Lower lobe of right lung (tissue), 2 donors: ENCODE measurements at places on chromosomes 1 and 21.

DNA sequence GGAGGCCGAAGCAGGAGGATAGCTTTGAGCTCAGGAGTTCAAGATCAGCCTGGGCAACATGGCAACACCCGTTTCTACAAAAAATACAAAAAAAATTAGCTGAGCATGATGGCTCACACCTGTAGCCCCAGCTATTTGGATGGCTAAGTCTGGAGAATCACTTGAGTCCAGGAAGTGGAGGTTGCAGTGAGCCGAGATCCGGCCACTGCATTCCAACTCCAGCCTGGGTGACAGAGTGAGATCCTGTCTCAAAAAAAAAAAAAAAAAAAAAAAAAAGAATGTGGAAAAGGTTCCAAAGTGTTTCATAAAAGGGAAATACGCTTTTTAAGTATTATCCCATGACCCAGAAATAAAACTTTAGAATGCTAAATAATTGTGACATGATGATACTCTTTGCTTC is 8.0 kb downstream of the S1PR1 start:
- H3K36me3 ChIP-seq, result peaks cover 4% of the 10 kb centered on the region
- no peaks in the 10 kb centered on the region for H3K27me3 ChIP-seq
- H3K4me1 ChIP-seq, result no peaks in the 10 kb centered on the region
- no peak overlapping the region for H3K27ac ChIP-seq

- no peaks in the 10 kb centered on the region for H3K27me3 ChIP-seq
- no peaks in the 10 kb centered on the region for H3K4me1 ChIP-seq
- no peak overlapping the region for H3K27ac ChIP-seq
- H3K36me3 ChIP-seq, result peaks cover 44% of the 10 kb centered on the region
Observed at GRCh38 chr1:23854568-23854967, 13.5 kb downstream of the FUCA1 start.

DNA sequence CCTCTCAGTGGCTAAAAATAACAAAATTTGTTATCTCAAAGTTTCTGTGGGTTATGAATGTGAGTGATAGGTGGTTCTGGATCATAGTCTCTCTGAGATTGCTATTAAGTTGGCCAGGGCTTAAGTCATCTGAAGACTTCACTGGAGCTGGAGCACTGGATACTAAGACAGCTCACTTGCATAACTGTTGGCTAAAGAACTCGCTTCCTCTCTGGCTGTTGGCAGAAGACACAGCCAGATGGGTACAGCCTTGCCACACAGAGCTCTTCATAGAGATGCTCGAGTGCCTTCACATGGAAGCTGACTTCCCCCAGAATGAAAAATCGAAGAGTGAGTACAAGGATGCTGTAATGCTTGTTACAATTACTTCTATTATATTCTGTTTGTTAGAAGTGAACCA is 333.8 kb downstream of the ZP4 start:
- H3K4me3 ChIP-seq, result no peak overlapping the region
- DNase-seq, result no peak
- no peaks in the 10 kb centered on the region for H3K27me3 ChIP-seq
- H3K4me1 ChIP-seq, result no peaks in the 10 kb centered on the region

DNA sequence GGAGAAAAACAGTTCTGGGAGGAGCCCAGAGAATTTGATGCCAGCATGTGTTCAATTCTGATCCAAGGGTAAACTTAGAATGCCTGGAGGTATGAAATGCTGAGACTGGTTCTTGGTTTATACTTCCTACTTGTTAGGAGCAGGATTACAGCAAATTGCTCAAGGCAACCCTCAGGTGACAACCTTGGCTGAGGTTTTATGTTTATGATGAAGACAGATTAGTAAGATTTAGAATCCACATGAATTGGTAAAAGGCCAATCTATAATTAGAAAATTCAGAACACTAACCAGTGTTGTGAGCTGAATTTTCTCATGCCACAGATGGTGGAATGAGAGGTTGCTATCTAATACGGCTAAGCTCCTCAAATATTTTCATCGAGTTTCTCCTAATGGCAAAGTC is 235.3 kb upstream of the NRIP1 start:
- DNase-seq, result no peak
- no peak overlapping the region for H3K4me3 ChIP-seq
- no peaks in the 10 kb centered on the region for H3K36me3 ChIP-seq
- no peak overlapping the region for H3K27ac ChIP-seq

DNA sequence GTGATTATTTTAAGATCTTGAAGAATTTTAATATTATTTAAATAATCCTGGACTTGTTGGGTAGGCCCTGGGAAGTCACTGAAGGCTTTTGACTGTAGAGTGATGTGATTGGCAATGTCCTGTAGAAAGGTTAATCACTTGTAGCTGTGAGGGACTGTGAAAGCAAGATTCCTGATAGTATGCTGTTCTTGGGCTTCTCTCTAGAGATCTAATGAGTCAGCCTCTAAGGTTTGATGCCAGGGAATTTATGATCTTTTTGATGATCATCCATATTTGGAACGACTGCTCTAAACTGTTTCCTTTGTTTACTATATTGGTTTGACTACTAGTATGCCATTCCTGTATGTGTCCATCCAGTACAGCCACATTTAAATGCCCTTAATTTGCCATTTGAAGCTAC is 56.5 kb downstream of the CAMSAP2 start:
- no peaks in the 10 kb centered on the region for H3K36me3 ChIP-seq
- no peak overlapping the region for H3K4me3 ChIP-seq
- no peak overlapping the region for H3K27ac ChIP-seq

GRCh38 chr1:216223486-216223885 is 199.8 kb downstream of the USH2A start:
- no peaks in the 10 kb centered on the region for H3K4me1 ChIP-seq
- no peak overlapping the region for H3K27ac ChIP-seq
- no peaks in the 10 kb centered on the region for H3K27me3 ChIP-seq
- H3K4me3 ChIP-seq, result no peak overlapping the region
- no peak for DNase-seq

GRCh38 chr1:54944610-54945392 is 35.6 kb upstream of the TMEM61 start:
- H3K36me3 ChIP-seq, result no peaks in the 10 kb centered on the region
- no peaks in the 10 kb centered on the region for H3K27me3 ChIP-seq
- H3K4me1 ChIP-seq, result no peaks in the 10 kb centered on the region
- DNase-seq, result peak; percentile 76

- H3K36me3 ChIP-seq, result no peaks in the 10 kb centered on the region
- no peak overlapping the region for H3K4me3 ChIP-seq
- no peak for DNase-seq
- H3K4me1 ChIP-seq, result no peaks in the 10 kb centered on the region
- H3K27ac ChIP-seq, result no peak overlapping the region
Observed at GRCh38 chr21:22900490-22900889, 1902.3 kb downstream of the NCAM2 start.

GRCh38 chr1:37354876-37355650 is 119.3 kb upstream of the ZC3H12A start:
- no peaks in the 10 kb centered on the region for H3K36me3 ChIP-seq
- no peaks in the 10 kb centered on the region for H3K4me1 ChIP-seq
- H3K4me3 ChIP-seq, result no peak overlapping the region
- peaks cover 28% of the 10 kb centered on the region for H3K27me3 ChIP-seq
- no peak for DNase-seq

DNA sequence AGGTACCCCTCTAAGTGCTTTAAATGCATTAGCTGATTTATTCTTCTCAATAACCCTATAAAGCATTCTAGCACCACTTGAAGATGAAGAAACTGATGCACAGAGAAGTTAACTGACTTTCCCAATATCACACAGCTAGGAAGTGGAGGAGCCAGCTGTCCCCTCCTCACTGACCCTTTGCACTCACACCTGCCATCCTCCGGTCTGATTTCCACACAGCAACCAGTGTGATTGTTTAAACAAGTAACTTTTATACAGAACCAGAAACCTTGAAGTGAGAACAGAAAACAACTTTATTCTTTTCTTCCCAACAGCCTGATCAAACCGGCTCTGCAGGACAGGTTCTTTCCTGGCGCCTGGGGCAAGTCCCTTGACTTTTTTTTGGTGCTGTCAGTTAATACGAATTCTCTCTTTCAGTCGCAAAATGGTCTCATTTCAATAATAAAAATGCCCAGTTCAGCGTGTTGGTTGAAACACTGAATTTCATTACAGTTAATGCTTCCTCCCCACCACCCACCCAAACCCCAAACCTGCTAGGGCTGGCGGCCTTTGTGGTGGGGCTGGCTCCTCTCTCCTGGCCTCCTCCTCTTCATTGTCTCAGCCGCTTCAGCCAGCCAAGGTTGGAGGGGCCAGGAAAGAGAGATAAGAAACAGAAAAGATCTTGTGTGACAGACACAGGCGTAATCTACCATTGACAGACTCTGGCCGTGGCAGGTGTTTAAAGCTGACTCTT is 26.4 kb upstream of the EEIG2 start:
- no peak overlapping the region for H3K4me3 ChIP-seq
- H3K27ac ChIP-seq, result no peak overlapping the region
- peaks cover 7% of the 10 kb centered on the region for H3K4me1 ChIP-seq
- peak; percentile 46 for DNase-seq

DNA sequence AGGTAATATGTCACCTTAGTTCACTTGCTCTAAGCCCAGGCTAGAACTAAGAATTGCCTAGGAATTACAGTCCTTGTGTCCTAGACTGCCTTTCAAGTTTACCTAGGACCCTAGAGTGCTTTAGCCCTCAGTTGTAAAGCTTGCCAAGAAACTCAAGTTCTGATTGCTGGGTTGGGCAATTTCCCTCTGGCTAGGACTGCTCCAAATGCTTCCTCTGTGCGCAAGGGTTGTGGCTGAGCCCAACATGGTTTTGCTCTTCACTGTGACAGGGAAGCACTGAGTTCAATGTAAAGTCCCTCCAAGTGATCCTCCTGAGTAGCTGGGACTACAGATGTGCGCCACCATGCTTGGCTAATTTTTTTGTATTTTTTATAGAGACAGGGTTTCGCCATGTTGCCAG is 102.3 kb upstream of the NEK7 start:
- H3K4me3 ChIP-seq, result no peak overlapping the region
- no peak for DNase-seq
- no peaks in the 10 kb centered on the region for H3K4me1 ChIP-seq
- no peak overlapping the region for H3K27ac ChIP-seq
- no peaks in the 10 kb centered on the region for H3K36me3 ChIP-seq

DNA sequence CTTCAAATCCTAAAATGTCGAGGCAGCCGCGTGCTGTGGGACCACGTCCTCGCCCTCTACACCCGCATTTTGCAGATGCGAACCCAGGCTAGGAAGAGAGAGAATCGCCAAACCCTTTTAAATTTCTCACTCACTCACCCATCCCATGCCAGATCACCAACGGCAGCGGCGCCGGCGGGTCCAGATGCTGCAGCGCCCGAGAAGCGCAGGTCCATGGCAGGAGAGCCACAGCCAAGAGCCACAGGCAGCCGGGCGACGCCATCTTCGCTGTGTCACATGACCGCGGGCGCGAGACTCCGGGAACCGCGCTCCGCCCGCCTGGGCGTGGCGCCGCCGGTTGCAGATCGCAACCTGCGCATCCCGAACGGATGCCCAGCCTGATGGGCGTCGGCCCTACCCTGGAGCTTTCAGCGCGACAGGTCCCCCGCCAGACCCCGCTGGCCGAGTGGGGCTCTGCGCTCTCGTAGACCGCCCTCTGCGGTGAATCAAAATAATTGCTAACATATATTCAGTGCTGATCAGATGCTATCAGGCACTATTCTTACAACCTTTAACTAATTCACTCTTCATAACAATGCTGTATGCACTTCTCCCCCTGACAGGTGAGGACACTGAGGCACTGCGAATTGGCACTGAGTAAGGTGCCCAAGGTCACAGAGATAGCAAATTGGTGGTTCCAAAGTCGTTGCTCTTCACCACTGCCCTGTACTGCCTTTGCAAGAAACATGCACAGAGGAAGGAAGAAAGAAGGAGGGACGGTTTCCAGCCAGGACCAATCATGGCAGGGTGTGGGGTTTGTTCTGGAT is at the start of gene PPT1:
Gene PPT1, minus strand, starts transcription at position 276 of the 806 bp plus-strand sequence. Its CDS starts 14 bp downstream, at position 262.
- peak within 1 kb of the TSS; percentile 81 for H3K27ac ChIP-seq
- H3K36me3 ChIP-seq, result peaks cover 8% of the 10 kb centered on the region
- peak; percentile 90 for DNase-seq
- peak within 1 kb of the TSS; percentile 87 for H3K4me3 ChIP-seq
- H3K27me3 ChIP-seq, result no peaks in the 10 kb centered on the region

DNA sequence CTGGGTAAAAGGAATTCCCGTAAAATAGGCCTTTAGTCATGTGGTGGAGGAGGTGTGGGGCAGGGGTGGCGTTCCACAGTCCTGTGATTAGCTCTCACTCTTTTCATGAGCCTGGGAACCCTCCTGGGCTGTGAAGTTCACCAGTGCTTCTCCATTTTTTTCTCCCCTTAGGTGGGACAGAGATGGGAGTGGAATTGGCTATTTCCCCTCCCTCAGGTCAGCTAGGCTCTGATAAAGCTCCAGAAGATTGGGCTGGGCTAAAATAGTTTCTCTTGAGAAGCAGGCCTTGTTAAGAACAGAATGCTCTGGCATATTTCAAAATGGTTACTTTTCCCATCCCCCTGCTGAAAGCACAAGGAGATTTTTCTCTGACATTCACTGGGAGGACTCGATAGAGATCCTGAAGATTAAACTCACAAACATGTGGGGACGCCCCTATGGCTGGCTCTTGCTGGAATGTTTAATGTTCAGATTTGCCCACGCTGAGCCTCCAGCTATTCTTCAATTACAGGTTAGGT is 33.4 kb upstream of the SLC2A1 start:
- H3K27me3 ChIP-seq, result no peaks in the 10 kb centered on the region
- no peaks in the 10 kb centered on the region for H3K4me1 ChIP-seq
- no peak overlapping the region for H3K27ac ChIP-seq
- no peak for DNase-seq

GRCh38 chr1:164786980-164787833 is 228.2 kb downstream of the PBX1 start:
- peak; percentile 77 for DNase-seq
- no peak overlapping the region for H3K4me3 ChIP-seq
- no peaks in the 10 kb centered on the region for H3K27me3 ChIP-seq

DNA sequence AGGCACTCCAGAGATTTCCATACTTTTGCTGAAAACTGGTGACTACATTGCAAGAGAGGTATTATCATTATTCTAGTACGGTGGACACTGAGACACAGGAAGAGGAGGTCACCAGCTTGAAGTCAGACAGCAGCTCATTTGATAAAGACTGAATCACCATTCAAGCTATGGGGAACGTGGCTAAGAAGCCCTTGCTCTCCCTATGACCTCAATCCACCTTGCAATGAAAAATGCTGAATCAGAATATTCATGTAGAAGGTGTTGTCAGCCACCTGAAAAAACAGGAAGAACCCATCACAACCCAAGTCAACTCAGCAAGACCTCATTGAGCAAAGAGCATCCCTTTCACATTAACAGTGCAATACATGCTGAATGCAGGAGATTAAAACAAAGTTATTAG is 59.0 kb upstream of the FGGY start:
- H3K27me3 ChIP-seq, result no peaks in the 10 kb centered on the region
- no peak for DNase-seq
- H3K27ac ChIP-seq, result no peak overlapping the region
- H3K36me3 ChIP-seq, result no peaks in the 10 kb centered on the region
- no peak overlapping the region for H3K4me3 ChIP-seq
- no peaks in the 10 kb centered on the region for H3K4me1 ChIP-seq

GRCh38 chr1:242873661-242874060 is 349.2 kb upstream of the PLD5 start:
- no peaks in the 10 kb centered on the region for H3K27me3 ChIP-seq
- no peaks in the 10 kb centered on the region for H3K36me3 ChIP-seq
- DNase-seq, result no peak
- no peak overlapping the region for H3K4me3 ChIP-seq
- H3K27ac ChIP-seq, result no peak overlapping the region
